Dermis microvascular lymphatic vessel endothelial cell (primary cell): ENCODE measurements at places on chromosomes 3 and 15. TPM values are rescaled to one million over a fixed set of nuclear protein-coding genes. Genes with fewer than 3 reads are reported as not detected.

- peak; percentile 47 for DNase-seq
Observed at GRCh38 chr3:31014317-31015040, 120.0 kb upstream of the GADL1 start.

GRCh38 chr15:89815769-89816168 is 1.1 kb upstream of the ANPEP start:
- no peak for DNase-seq

DNA sequence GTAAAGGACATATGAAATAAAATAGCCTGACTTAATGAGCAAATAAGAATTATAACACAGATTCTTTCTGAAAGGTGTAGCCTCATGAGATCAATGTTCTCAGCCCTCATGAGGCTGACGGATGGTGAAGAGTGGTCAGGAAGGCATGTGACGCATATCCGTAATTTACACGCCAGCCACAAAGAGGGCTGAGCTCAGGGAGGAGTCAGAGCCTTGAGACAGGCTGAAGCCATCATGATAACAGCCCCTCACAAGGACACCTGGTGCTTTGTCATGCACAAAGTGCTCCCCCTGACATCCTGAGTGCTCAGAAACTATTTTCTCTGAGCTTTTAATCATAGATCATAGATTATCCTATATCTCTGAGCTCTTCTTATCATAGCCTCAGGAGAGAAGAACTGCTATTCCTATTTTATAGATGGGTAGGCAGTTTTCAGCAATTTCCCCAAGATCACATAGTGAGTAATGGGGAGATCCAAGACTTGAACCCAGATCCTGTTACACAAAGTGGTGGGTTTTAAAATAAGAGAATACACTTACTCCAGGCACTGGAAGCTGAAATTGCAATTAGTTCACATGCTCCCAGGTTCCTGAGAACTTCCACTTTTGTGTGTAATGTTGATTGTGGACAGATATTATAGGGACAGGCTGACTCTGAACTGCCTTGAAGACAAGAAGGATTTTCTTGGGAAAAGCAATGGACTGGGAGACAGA is 267.1 kb downstream of the RPLP1 start:
- DNase-seq = peak; percentile 12

GRCh38 chr15:66866656-66867055 is 164.6 kb downstream of the SMAD6 start:
- no peak for DNase-seq

DNA sequence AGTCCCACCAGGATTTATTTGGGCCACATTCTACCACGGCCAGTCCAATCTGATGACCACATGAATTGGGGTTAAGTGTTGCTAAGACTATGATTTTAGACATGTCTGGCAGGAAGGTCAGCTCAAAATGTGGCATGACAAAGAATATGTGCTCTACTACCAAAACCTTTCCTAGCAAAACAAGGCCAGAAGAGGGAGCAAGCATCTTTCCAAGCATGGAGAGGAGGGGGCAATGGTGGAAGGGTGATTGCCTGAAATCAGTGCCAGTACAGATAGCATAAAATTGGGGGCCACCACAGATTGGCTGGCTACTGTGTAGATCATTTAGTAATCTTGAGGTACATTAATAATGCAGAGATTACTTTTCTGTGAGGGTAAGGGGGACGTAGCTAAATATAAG is 43.2 kb downstream of the TMEM39A start:
- DNase-seq = no peak

GRCh38 chr3:169822540-169822939 is 9.8 kb upstream of the LRRC34 start:
- DNase-seq = no peak

GRCh38 chr3:41477399-41478014 is 278.2 kb downstream of the CTNNB1 start:
- no peak for DNase-seq

CRTC3 gene
- total RNA-seq = 6.8 and 10.7 TPM in 2 replicates

GRCh38 chr3:70273492-70273891 is 38.9 kb downstream of the MDFIC2 start:
- no peak for DNase-seq

EPHB3 gene
- total RNA-seq = 0.13 and 0.25 TPM in 2 replicates

- no peak for DNase-seq
Observed at GRCh38 chr3:125175295-125176078, 37.1 kb downstream of the SLC12A8 start.

DUOXA2 gene
- total RNA-seq = not detected in 2 replicates

SHF gene
- total RNA-seq = 3.1 and 5.1 TPM in 2 replicates

GRCh38 chr3:116517308-116517707 is 72.0 kb upstream of the LSAMP start:
- no peak for DNase-seq

GRCh38 chr15:81625896-81626295 is 251.9 kb upstream of the TMC3 start:
- no peak for DNase-seq

LRRIQ4 gene
- under 0.01 TPM in 1 of 2 replicates, not detected in the other for total RNA-seq

GRCh38 chr15:58321034-58321433 is 110.8 kb upstream of the LIPC start:
- no peak for DNase-seq

FAM3D gene
- total RNA-seq = 0.13 and 0.26 TPM in 2 replicates

AHSG gene
- under 0.01 TPM in 1 of 2 replicates, not detected in the other for total RNA-seq

ISG20 gene
- total RNA-seq = 29.8 and 36.8 TPM in 2 replicates

NT5DC2 gene
- total RNA-seq = 24.4 and 52.5 TPM in 2 replicates

DNA sequence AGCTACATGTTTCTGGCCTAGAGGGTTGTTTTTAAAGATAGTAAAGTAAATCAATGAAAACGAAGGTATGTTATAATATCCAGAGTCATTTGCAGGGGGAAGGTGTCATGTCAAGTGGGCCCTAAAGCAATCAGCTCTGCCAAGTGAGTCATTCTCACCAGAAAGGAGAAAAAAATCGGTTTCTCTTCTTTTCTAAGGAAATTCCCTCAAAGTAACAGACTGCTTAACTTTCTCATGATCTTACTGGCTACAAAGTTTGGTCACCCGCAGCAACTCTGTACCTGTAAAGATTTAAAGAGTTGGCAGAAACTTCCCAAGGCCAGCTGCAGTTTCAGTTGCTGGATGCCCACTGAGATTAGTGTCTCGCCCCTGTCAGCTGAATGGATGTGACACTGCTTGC is 5.5 kb upstream of the FSIP1 start:
- DNase-seq = no peak

DNA sequence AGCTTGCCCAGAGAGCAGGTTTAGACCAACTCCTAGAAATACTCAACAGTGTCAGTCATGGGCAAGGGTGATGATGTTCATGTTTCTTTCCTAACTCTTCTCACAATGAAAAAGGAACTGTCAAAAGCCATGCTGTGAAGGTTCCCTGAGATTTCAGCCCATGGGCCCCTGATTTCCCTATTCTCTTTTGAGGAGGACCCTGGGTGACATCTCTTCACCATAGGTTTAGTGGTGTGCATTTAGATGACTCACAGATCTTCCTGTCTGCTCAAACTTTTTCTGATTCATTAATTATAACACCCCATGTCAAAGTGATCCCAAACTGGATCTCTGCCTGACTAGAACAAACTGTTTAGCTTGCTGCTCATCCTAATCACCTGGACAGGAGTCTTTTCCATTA is 108.0 kb downstream of the BBX start:
- DNase-seq = no peak

GUCA1C gene
- total RNA-seq = not detected in 2 replicates

USP13 gene
- total RNA-seq = 18.5 and 38.1 TPM in 2 replicates

DNAH12 gene
- under 0.01 TPM in 2 replicates for total RNA-seq

- DNase-seq = no peak
Observed at GRCh38 chr3:30457726-30458125, 148.7 kb upstream of the TGFBR2 start.

GRCh38 chr3:155110996-155111901 is 31.1 kb downstream of the MME start:
- DNase-seq = no peak

TTLL13 gene
- under 0.01 and 0.13 TPM in 2 replicates for total RNA-seq

DNA sequence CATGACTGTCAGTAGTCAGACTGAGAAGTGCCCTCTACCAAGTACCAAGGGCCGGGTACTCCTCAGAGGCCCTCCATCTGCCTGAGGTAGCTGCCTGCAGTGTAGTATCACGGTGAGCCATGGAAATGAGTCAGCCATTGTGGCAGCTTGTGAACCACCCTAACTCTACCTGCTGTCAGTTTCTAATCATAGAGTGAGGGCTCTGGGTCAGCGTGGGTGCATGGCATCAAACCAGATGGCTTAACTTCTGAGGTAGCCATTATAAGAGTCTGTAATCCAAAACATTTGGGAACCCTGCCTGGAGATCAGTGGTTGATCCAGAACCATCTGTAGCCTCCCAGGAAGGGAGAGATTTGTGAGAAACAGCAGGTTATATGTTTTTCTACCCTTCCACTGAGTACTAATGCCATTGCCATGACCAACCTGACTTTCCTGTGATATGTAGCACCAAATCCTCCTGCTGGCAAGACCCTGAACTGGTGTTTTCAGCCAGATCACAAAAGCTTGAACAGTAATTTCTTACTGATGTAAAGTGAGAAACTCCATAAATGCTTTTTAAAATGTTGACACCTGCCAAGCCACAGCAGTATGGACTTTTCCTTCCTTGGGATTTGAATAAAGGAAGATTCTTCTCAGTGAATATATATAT is 38.9 kb downstream of the ABHD2 start:
- no peak for DNase-seq

- no peak for DNase-seq
Observed at GRCh38 chr3:36416599-36416998, 36.3 kb downstream of the STAC start.

GRCh38 chr15:34119291-34119690 is 17.4 kb downstream of the PGBD4 start:
- DNase-seq = no peak

MOBP gene
- total RNA-seq = under 0.01 TPM in 1 of 2 replicates, not detected in the other

DNA sequence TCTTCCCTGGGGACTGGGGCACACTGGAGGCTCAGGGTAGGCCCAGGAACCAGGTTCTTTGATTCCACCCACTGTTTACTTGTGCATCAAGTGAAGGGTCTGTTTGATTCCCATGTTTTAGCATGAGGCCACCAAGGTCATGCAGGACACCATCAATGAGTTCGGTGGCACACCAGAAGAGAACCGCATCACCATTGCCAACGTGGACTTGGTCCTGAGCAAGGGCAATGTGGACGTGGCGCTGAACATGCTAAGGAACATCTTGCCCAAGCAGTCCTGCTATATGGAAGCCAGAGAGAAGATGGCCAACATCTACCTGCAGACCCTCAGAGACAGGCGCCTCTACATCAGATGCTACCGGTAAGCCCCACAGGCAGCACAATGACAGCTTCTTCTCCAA is 21.5 kb downstream of the TTC21A start:
- no peak for DNase-seq

DNA sequence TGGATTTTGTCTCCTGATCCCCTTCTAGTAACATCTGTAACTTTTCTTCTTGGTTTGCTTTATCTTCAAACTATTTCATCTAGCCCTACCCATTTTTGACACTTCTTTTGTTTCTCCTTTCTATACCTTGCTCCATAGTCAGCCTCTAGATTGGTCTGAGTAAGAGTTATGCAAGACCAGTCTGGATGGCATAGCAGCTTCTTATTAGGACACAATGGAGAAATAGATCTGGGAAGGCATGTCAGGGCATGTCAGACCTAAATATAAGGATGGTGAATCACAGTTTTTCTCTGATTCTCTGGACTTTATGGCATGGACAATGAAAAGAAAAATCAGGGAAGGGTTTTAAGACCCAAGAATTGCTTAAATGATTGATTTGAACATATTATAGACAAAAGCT is 452.5 kb downstream of the RAP2B start:
- DNase-seq = peak; percentile 68

ABHD6 gene
- total RNA-seq = 15.0 and 28.7 TPM in 2 replicates

- no peak for DNase-seq
Observed at GRCh38 chr15:87671289-87671688, 585.2 kb downstream of the NTRK3 start.

- DNase-seq = no peak
Observed at GRCh38 chr3:150682824-150683223, 20.9 kb downstream of the ERICH6 start.

CPN2 gene
- not detected in 2 replicates for total RNA-seq

ACTL6A gene
- 40.3 and 55.8 TPM in 2 replicates for total RNA-seq

COLQ gene
- 0.39 and 1.9 TPM in 2 replicates for total RNA-seq

PLA1A gene
- 5.1 and 11.9 TPM in 2 replicates for total RNA-seq

DNA sequence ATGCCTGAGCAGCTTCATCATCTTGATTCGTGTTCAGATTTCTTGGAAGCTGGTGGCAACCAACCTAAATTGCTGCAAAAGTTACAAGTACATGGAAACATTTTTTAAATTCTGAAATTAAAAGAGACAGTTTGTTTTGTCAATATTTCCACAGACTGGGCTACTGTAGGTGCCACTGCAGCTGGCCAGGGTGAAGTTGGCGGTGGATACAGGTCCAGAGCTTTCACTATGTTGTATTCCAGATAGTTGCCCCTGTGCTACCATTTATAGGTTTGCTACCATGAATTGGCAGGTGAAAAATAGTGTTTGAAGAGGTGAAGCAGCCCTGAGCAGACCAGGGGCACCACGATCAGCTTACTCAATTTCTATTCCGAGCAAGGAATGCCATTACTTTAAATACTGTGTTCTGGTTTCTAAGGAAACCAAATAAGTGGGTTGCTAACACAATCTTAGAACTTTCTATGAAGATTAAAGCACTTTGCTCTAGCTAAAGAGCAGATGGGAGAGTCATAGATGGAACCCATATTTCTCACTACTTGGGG is 21.2 kb upstream of the SHC4 start:
- DNase-seq = no peak

DNA sequence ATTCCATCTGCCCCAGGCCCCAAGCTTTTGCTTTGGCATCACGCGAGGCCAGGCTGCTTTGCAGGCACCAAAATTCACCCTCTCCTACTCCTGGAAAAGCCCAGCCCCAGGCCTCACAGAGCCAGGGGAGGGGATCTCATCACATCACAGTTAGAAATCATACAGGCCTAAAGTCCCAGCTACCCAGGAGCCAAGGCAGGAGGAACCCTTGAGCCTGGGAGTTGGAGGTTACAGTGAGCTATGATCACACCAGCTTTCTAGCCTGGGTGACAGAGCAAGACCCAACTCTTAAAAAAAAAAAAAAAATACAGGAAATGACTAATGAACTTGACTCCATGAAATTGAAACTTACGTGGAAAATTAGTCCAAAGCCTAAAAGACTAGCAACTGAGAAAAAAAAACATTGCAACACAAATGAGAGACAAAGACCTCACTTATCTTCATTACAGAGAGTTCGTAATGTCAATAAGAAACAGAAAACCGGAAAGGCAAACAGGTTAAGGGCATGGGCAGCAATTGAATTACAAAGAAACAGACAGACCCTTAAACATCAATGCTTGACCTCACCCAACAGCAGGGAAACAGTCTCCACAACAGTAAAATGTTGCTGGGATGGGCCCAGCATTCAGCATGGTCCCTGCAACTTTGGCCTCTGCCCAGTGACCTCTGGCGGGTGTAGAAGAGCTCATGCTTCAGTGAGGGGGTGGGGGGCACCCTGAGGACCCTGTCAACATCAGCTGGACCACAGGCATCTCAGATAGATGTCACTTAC is 151.5 kb downstream of the LRRK1 start:
- DNase-seq = peak; percentile 83

- DNase-seq = no peak
Observed at GRCh38 chr3:68751888-68752287, 180.5 kb downstream of the TAFA4 start.

- DNase-seq = no peak
Observed at GRCh38 chr15:29656636-29657475, 165.4 kb downstream of the TJP1 start.

GRCh38 chr15:74417225-74417624 is 16.5 kb downstream of the SEMA7A start:
- DNase-seq = no peak

ARGFX gene
- not detected in 2 replicates for total RNA-seq

ACP3 gene
- not detected in 2 replicates for total RNA-seq
